Left hindlimb (tissue), 1 donor: ENCODE measurements at places on chromosomes 12 and 14.

GRCh38 chr14:68816943-68817430 is 24.1 kb upstream of the ZFP36L1 start:
- DNase-seq = no peak

GRCh38 chr14:101915871-101916815 is 48.2 kb upstream of the DYNC1H1 start:
- no peak for DNase-seq

GRCh38 chr14:20197459-20197858 is 6.8 kb downstream of the OR11G2 start:
- no peak for DNase-seq

GRCh38 chr14:20306079-20306423 is 300 bp upstream of the TTC5 start:
- no peak for DNase-seq

DNA sequence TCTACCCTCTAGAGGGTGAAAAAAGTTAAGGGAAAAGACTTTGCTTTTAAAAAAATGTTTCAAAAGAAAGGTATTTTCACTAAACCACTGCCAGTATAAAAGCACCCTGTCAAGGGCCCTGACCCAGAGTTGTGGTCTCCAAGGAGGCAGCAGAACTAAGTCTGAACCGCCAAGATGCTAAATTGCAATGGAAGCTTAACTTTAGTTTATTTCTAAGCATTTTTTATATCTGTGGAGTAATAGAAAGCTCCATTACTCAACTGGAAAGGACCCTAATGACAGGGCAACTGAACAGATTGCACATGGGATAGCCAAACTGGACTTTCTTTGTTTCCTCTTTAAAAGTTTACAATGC is 379.8 kb downstream of the NAV3 start:
- DNase-seq = no peak

GRCh38 chr14:69423279-69423678 is 24.8 kb downstream of the SLC39A9 start:
- no peak for DNase-seq

GRCh38 chr12:51827925-51828818 is 20.3 kb downstream of the FIGNL2 start:
- peak; percentile 5 for DNase-seq

DNA sequence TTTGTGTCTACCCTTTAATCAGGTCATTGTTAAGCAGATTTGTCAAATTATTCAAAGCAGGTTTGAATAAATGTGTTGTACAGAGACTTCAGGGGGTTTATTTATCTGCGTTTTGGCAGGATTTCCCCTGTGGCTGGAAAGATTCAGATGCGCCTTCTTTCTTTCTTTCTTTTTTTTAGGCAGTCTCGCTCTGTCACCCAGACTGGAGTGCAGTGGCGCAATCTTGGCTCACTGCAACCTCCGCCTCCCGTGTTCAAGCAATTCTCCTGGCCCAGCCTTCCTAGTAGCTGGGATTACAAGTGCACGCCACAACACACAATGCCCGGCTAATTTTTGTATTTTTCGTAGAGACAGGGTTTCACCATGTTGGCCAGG is 6.3 kb upstream of the NANOGNB start:
- DNase-seq = no peak

DNA sequence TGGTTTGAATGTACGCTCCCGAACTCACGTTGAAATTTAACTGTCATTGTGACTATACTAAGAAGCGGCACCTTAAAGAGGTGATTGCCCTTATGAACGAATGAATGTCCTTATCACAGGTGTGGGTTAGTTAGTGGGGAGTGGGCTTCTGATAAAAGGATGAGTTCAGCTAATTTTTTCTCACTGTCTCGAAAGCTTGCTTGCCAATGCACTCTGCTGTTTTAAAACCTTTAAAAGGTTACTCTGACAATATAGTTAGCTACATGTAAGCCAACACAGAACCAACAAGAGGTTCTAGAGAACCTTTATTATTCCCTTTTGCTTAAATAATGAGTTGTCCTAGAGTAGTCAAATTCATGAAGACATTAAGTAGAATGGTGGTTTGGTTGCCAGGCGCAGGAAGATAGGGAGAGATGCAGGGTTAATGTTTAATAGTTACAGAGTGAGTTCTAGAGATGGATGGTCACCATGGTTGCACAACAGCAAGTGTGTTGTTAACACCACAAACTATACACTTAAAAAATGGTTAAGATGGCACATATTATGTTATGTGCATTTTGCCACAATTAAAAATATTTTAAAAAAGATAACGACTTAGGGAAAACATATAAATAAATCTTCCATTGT is 26.3 kb downstream of the RTN1 start:
- DNase-seq = no peak

- DNase-seq = no peak
These were observed 22.8 kb downstream of the APOBEC1 start for GRCh38 chr12:7642876-7643309.

DNA sequence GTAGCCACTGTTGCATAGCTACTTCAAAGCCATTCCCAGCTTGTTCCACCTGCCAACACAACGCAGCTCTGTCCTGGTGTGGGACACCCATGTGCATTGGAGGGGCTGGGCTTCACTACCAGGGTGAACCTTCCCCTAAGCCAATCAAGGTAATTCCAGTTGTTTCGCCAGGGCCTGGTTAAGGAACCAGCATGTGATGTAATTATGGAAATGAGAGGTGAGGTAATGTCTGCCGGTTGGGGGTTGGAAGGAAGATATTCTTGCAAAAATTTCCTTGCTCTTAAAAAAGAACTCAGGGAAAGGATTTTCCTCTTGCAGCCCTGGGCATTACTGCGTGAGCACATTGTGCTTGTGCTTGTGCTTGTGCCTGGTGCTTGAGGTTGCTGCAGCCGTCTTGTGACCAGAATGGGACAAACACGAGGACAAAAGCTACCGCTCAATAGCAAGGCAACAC is 14.9 kb downstream of the TUBA1C start:
- DNase-seq = no peak

GRCh38 chr12:108565976-108566375 is 3.6 kb downstream of the ISCU start:
- DNase-seq = no peak

DNA sequence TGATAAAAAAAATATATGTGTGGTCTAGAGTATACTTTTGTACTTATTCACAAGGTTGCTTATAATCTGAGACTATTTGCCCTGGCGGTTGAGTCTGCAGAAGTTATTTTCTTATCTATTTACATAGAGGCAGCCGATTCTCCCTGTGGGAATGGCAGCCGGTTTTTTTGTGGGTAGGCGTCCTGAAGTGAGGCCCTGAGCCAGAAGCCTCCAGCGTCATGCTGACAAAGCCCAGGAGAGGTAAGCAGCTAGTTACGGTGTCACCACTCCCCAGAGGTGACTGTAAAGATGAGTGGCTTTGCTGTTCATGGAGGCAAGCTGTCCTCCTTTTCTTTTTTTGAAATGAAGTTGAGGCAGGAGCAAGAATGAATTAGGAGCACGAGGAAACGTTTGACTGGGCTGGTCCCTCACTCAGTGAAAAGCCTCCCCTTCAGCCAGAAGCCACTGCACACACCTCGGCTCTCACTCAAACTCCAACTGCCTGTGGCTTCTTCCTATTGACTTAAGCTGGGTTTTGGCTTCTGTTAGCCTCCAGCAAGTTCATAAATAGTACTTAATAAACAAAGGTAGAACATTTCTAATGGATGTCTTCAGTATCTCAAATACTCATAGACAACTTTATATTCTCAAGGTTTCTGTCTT is 21.5 kb downstream of the PAX9 start:
- no peak for DNase-seq

DNA sequence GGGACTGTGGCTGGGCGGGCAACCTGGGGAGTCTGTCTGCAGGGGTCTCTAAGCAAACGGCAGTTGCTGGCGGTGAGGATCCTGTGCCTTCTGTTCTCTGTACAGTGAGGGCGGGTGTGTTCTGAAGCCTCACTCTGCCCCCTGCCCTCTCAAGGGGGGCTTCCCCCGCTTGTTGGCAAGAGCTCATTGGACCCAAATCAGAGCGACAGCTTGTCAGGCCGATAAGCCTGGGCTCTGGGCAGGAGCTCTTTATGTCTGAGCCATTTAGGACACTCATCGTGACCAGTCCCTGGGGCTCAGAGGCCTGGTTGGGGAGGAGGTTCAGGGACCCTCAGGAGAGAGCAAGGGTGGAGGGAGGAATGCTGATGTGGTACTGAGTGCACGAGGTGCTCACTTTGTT is 136.0 kb downstream of the TSPAN9 start:
- no peak for DNase-seq

GRCh38 chr12:52443966-52444365 is 8.0 kb downstream of the KRT6B start:
- no peak for DNase-seq
